ENCODE measurements at places on chromosomes 11 and 22. TPM values are rescaled to one million over a fixed set of nuclear protein-coding genes. Genes with fewer than 3 reads are reported as not detected.

ATF4 gene
- 374 TPM for total RNA-seq

KIAA1671 gene
- total RNA-seq: 10.6 TPM

YPEL4 gene
- total RNA-seq: 0.35 TPM

MMP12 gene
- 0.08 TPM for total RNA-seq

MIAT gene
- total RNA-seq: 0.22 TPM

NPTXR gene
- total RNA-seq: 7.9 TPM

Measured in A549 treated with AZD2906 at 1 μM for 4 hours (cell line).